ENCODE measurements at places on chromosomes 3 and 15.

DNA sequence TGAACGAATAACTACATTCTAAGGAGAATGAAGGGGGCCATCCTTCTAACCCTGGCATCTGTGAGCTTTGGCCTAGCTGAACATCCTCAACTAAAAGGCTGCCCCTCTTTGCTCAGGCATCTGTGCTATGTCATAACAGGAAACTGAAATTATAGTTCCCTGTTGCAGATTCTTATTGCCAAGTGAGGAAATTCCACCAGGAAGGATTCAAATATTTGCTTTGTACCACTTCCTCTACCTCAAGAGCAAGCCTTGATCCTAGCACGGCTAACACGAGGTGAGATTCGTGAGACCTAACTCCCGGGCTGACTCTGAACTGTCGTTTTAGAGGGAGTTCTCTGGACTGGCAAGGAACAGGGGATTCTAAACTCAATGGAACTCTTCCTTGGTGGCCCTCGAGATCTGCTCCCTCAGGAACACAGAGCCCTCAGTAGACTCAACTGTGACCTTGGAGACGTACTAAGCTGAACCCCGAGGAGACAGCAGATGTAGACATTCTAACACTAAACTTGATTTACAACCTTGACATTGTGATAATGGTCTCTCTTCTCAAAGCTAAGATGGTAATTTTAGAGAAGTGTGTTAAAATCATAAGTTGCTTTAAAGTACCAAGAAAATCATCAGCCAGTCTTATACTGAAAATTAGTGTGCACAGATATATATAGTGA lies 4.2 kb downstream of the SPG21 start:
- no peak for DNase-seq

DNA sequence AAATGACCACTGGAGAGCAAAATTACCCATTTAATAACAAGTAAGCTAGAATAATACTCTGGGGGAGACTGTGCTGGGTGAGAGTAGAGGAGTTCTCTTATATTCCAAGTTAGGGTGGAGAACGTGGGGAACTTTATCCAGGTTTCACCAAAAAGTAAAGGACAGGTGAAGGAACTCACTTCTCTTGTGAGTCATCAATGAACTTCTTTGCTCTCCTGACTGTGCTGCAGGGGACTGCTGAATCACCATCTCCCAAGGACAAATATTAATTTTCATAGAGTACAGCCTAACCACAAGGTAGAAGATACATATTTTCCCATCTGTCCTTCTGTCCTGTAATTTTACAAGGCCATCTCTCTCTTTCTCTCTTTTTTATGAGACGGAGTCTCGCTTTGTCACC lies 8.3 kb upstream of the PDCD6IP start:
- DNase-seq: no peak

DNA sequence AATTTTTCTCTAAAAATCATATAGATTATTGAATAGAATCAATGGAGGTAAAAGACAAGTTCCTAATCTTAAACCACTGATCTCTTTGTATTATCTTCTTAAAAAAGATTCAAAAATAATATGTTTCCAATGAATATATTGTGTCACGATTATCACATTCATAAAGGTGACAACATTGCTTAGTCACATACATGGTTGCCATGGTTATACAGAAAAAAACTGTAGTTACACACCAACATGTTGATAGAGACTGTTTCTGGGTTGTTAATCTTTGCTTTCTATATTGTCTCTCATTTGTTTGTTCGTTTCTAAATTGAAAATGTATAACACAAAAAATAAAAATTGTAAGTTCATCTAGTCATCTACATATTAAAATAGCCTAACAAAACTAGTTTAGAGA lies 376.0 kb upstream of the ALCAM start:
- no peak for DNase-seq

- no peak for DNase-seq
Measured at GRCh38 chr3:177569875-177570657, 372.8 kb upstream of the TBL1XR1 start.

- DNase-seq: no peak
Measured at GRCh38 chr15:78740904-78741274, 70.4 kb downstream of the ADAMTS7 start.

DNA sequence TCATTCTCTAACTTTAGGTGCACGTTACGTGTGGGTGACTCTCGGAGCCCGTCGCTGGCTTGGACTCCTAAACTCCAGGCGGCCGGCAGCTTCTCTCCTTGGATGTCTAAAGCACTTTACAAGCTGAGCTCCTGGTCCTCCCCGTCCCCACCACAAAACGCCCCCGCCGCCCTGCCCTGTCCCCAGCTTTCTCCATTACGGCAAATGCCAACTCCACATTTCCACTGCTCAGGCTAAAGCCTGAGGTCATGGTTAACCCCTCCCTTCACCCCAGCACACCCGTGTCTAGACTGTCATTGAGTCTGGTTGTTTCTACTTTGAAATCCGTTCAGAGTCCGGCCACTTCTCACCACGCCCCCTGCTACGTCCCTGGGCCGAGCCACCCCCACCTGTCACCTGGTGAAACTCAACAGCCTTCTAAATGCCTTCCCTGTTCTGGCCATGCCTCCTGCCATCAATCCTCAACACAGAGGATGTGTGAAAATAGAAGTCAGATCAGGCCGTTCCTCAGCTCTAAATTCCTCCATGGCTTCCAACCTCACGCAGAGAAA lies 8.1 kb upstream of the PCSK6 start:
- no peak for DNase-seq

DNA sequence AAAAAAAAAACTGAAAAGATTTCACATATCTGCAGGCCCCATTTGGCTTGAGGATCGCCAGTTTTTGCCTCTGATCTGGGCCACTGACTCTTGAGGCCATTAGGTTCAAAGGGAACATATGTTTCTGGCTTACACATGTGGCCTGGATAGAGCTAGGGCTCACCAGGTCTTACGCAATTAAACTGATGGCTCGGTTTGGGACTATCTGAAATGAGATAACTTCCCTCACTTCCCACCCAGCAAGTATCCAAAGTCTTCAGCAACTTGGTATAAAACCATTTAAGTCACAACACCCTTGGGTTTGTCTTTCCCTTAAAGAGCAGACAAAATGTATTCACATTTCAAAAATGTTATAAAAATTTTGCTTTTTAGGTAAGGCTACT lies 36.3 kb downstream of the LRIG1 start:
- DNase-seq: no peak

GRCh38 chr3:13552857-13553652 lies 4.1 kb downstream of the FBLN2 start:
- no peak for DNase-seq

DNA sequence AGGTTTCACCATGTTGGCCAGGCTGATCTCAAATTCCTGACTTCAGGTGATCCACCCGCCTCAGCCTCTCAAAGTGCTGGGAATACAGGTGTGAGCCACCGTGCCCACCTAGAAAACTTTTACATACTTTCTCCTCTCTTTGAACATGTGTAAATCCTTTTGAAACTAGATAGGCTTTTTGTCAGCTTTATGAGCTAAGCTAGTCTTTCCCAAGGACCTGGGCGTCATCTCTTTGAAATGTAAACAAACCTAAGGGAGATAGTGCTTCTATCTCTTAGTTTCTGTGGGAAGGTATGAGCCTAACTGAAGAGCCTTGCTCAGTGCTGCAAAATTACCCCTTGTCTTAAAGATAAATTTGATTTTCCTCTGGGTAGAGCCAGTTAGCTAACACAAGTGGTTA lies 4.8 kb downstream of the CX3CR1 start:
- DNase-seq: no peak

DNA sequence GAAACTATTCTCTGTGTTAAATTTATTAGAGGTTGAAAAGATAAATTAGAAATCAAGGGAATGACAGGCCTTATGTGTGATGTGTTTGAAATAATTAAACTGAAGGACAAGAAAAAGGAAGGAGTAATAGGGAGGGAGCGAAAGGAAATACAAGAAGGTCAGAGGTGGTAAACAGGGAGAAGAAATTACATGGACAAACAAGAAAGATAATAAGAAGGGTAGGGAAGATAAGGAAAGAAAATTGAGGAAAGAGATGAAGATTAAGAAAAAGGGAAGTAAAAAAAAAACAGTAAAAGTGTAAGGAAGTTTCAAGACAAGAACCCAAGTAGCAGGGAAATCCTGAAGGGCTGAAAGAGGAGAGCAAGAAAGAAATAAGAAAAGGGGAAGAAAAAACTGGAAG lies 26.2 kb upstream of the ANXA2 start:
- DNase-seq: no peak

GRCh38 chr15:63601704-63602185 lies 4.6 kb downstream of the FBXL22 start:
- no peak for DNase-seq

DNA sequence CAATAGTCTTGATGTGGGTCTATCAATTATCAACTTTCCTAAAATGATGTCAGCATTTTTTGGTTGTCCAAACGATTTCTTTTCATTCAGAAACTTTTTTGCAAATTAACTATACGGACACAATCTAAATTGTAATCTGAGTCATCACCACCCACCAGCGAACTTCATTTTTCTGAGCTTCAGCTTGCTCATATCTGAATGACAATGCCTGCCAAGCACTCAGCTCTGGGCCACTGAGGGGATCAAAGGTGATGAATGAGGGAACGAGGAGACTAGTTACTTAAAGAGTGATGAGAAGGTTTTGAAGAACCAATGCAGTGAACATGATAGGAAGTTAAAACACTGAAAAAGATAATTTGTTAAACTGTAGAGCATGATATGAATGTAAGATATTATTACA lies 14.9 kb upstream of the TBC1D23 start:
- DNase-seq: no peak

DNA sequence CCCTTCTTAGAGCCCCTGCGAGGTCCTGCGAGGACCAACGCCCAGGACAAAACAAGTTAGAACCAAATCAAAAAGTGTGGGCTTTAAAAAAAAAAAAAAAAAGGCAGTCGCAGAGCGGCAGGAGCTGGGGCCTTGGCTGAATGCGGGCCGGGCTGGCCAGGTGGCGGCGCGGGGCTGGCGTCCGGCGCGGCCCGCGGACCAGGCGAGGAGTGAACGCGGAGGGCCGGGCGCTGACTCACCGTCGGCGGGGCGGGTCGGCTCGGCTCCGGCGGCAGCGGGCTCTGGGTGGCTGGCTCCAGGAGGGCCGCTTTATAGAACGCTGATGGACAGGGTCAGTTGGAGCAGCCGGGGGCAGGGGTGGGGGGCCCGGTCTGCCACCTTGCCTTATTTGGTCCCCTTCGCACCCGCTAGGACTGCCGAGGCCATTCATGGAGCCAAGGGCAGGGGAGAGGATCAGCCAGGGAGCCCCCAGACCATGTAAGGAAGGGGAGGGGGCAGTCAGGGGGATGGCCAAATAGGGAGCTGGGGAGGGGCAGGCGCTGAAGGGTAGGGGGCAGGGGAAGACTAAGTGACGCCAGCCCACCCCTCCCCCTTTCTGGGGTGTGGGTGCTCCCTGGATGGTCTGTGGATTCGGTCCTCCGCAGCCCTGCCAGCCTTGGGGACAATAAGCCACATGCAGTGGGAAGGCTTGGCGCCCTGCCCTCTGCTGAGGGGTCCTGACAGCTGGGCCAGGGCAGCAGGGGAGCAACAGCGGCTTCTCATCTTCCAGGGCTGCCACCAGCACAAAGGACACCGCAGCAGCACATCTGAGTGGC lies at the start of gene ACTC1:
Gene ACTC1 (minus strand): TSS at position 283 of the 815 bp plus-strand sequence. CDS start 741 bp downstream, outside the sequence.
- DNase-seq: peak; percentile 32

- DNase-seq: no peak
Measured at GRCh38 chr3:190526787-190527762, 13.2 kb downstream of the IL1RAP start.

DNA sequence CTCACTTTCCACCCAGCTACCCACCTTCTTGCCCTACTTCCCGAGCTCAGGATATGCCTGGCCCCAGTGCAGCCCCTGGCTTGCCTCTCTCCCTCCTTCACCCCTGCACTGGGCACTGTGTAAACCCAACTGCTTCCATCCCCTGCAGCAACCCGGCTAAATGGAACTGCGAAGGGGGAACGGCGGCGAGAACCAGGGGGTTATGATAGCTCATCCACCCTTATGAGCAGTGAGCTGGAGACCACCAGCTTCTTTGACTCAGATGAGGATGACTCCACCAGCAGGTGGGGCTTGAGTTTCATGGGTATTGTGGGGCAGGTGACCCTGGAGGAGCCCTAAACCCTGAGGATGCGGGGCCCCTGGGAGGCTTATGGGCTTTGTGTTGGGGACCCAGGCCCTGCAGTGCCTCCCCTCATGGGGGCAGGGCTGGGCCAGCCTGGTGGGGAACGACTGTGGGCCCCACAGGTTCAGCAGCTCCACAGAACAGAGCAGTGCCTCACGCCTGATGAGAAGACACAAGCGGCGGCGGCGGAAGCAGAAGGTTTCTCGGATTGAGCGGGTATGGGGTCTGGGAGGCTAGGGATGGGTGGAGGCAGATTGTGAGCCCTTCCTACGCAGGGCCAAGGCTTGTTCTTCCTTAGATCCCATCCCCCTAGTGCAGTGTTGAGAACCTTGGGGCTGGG lies 9.6 kb downstream of the DVL3 start:
- DNase-seq: no peak

DNA sequence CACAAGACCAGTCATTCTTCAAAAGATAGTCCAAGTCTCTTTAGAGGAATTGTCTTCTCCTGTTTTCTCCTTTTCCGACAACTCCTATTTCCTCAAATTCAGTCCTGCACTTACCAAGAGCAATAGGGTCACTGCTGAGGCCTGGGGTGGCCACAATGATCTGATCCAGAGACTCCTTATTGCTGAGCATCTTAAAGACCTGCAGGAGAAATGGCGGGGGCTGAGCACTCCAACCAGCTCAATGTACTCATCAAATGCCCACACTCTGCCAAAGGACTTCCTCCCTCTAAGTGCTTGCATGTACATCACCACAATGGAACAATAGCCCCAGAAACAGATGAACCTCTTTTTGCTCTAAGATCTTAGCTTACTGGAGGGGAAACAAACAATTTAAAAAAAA lies 9.6 kb downstream of the UBL7 start:
- no peak for DNase-seq

GRCh38 chr15:46117071-46117470 lies 482.2 kb downstream of the SQOR start:
- DNase-seq: no peak

DNA sequence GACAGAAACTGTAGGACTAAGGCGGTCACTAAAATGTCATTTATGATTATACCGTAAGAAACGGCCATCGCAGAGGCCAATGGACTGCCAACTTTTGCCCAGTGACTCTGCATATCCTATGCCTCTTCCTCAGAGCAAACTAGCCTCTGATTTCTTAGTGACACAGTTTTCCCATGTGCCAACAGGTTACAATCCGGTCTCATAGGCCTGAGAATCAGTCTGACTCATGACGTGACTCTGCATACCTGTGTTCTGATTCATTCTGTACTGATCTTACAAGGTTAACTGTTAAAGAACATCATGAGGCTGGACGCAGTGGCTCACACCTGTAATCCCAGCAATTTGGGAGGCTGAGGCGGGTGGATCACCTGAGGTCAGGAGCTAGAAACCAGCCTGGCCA lies 17.8 kb downstream of the RUBCN start:
- DNase-seq: peak; percentile 69

DNA sequence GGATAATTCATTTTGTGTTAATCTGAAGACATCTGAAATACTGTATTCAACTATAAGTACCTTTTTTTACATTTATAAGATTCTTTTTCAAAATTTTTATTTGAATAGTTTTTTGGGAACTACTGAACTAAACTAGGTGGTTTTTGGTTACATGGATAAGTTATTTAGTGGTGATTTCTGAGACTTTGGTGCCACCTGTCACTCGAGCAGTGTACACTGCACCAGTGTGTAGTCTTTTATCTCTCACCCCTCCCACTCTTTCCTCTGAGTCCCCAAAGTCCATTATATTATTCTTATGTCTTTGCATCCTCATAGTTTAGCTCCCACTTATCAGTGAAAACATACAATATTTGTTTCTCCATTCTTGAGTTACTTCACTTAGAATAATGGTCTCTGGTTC lies 57.6 kb downstream of the CD86 start:
- DNase-seq: no peak
